ENCODE measurements at places on chromosomes 5 and 9.

DNA sequence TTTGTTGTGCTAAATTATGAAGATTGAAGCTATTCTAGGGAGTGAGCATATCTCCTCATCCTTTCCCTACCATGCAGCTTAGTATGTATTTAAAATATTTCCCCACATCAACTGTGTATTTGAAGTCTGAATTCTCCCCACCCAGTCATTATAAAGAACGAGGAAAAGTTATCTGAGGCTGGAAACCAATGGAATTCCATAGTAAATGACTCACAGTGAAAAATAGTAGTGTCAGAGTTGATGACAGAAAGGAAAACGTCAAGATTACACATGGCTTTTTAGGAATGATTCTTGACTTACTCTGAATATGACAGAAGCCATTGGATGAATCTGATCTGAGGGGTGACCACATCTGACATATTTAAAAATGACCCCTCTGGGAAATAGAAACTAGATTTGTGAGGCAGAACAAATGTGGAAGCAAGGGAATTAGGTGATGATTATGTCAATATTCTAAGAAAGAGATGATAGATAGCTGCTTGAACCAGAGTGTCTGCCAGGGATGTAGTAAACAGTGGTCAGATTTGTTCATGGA is 1768.9 kb upstream of the CDH9 start:
- DNase-seq, result no peak

- no peak for DNase-seq
These were observed 59.0 kb upstream of the UBAC1 start for GRCh38 chr9:136020206-136020605.

DNA sequence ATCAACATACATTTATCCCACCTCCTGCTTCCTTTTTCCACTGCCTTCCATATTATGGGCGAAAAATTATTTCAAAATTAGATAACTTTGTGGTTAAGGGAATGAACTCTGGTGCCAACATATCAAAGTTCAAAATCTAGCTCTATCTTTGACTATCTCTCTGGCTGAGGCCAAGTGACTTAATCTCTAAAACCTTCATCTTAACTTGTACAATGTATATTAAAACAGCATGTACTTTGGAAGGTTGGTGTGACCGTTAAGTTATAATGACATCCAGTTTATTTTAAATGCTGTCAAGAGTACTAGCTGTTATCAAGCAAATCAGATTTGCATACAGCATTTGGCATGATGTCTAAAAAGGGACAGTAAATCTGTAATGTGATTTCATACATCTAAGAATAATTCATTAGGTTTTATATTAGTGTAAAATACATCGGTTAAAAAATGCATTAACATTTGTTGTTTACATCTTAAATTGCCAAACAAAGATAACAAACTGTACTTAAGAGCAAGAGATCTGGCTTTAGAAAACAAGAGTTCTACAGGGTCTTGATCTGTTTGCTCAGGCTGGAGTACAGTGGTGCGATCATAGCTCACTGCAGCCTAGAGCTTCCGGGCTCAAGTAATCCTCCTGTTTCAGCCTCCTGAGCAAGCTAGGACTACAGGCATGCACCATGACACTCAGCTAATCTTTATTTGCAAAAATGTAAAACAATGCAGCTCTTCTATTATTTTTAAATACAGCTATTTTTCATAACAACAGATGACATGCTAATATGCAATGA is 102.8 kb downstream of the CDH18 start:
- DNase-seq, result no peak

GRCh38 chr9:136110082-136111061 is 8.3 kb downstream of the TMEM250 start:
- peak; percentile 75 for DNase-seq

DNA sequence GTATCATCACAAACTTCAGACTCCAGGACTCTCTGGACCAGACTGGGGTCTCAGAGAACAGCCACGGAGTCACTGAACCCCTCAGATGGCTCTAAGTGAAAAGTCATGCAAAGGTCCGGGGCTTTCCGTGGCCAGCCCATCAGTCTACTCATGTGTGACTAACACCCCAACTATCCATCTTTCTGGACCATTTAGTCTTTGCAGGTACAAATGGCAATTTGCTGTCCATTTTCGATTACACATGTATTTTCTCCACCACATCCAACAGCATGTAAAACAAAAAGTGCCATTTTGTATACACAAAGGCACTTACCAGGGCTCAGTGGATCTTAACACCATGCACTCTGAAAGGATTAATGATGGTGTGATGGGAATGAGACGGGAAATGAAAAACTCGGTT is 387.7 kb downstream of the BNC2 start:
- no peak for DNase-seq

DNA sequence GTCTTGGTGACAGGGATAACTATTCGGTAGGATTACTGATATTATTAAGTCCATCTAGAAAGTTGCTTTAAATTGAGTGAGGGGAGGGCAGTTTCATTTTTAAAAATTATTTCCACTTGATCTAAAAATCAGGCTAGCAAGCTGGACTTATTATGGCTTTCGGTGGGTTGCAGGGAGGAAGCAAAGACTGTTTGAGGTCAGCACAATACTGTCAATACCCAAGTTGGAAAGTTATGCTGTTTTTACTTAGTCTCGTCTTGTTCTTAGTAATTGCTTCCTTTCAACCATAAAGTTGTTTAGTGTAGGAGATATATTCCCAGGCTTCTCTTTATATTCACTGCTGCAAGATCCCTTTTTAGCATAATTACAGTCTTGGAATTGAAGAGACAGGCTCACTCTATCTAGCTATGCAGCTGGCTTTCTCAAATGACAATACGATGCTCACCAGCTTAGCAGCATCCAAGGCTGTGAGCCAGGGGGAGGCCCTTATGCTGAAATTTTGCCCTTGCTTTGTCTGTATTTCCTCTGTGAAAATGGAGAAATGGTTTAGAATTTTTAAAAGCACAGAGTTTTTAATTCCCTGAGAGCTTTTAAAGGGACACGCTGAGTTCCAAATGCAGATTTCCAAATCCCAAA is 68.2 kb upstream of the APC start:
- DNase-seq, result no peak

DNA sequence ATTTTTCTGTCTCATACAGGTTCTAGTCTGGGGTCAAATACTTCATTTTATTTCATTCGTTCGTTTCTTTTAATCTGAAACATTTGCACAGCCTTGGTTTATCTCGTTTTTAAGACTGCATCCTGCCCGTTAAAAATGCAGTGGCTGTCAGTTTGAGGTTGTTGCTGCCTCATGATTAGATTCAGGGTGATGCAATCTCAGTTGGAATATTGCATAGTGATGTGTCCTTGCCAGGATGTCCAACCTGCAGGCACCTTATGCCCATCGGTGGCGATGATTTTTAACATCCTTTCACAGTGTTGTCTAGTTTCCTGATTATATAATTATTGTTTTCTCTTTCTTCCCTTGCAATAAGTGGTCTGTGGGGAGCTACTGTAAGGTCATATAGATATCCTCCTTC is 45.1 kb downstream of the SH3GL2 start:
- no peak for DNase-seq

DNA sequence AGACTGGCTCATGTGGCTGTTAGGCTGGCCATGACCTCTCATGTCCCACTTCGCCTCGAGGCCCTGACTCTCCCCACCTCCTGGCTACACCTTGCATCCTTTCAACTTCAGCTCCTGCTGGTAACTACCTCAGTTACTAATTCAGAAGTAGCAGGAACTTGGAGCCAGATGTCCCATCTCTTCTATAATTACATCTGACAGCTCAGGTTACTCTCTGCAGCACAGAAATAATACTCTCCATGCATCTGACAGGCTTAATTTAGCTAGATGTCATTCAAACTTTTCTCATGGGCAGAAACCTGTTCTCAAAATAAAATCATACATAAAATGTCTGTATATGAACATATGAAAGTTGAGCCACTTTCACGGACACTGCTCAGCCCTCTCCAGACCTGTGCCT is 92.2 kb upstream of the IL33 start:
- no peak for DNase-seq

DNA sequence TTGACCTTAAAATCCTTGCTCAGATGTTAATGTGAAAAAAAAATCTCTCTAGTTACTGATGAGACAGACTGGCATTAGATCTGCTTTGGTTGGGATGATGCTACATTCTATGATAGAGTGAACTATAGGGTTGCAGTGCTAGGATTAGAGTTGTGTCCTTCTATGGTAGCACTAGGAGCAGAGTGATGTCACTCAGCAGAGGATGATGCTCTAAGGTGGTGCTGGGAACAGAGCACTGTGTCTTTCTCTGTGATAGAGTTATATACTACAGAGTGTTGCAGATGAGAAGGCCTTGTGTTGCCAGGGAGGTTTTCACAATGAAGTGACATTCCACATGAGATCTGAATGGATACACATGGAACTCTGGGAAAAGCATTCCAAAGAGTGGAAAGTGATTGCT is 462.3 kb downstream of the CDH12 start:
- no peak for DNase-seq

DNA sequence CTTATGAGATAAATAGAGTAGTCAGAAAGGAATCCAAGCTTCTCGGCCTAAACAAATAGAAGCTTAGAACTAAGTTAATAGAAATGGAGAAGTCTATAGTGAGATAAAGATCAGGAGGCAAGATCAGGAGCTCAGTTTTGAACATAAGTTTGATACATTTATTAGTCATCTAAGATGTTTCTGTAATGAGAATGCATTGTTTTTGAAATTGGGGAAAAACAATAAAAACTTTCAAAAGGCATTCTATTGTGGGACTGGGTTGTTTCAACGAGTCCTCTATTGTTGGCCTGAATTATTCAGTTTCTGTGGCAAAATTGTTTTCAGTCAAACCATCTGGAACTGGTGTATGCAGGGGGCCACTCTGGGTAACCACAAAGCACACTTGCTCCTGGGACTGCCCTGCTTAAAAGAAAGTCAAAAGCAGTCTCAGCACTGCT is 181.0 kb upstream of the CLINT1 start:
- DNase-seq, result no peak

DNA sequence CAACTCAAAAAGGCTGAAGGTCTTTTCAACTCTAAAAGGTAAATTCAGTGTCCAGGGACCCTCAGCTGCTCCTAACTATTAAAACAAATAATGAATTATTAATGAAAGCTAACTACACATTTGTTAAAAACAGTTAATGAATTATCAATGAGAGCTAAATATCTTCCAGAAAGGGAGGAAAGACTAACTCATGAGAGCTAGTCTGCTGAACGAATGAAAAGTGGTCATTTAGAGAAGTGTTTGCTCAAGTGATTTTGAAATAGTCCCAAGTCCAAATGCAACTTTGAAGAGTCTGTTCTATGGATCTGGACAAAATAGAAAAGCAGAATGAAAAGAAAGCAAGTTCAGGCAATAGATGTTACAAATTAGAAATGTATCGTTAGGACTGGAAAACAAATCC is 133.9 kb upstream of the SPEF2 start:
- DNase-seq, result peak; percentile 41

- no peak for DNase-seq
These were observed 75.4 kb upstream of the CTNNA1 start for GRCh38 chr5:138677782-138678181.

DNA sequence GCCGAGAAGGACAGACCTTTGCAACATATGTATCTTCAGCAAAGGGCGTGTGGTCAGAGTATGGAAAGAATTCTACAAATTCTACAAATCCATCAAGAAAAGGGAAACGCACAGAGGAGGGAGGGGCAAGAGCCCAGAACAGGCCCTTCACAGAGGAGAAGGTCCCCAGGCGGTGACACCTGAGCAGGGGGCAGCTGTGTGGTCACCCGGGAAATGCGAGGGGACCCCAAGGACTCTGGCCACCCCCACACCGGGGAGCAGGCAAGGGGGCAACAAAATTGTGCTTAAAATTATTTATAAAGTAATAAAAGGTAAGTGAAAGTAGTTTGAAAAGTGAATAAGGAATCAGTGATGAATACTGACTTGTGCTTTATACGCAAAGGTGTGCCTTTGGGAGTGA is 17.6 kb downstream of the NACC2 start:
- DNase-seq, result no peak

DNA sequence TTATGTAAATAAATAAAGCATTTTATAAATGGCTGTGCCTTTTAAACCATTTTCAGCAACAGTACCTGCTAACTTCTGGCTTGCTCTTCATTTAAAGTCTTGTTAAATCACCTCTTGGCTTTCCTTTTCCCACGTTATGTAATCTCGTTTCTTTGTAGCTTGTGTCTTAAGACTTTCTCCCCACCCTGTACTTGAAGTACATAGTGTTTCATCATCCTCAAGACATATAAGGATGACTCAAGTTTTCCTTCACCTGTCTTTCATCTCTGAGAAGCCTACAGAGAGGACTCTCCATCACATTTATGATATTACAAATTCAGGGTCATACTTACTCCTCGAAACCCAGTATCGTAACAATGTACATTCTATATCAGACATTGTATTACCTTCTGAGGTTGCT is 33.9 kb downstream of the PRELID2 start:
- DNase-seq, result no peak

GRCh38 chr9:105338308-105338707 is 93.9 kb downstream of the SLC44A1 start:
- DNase-seq, result no peak

GRCh38 chr5:175582697-175583096 is 75.2 kb upstream of the HRH2 start:
- DNase-seq, result no peak

- DNase-seq, result no peak
These were observed 10.7 kb downstream of the PCDHAC2 start for GRCh38 chr5:140977003-140977402.

- no peak for DNase-seq
These were observed 140.5 kb downstream of the MUSK start for GRCh38 chr9:110809038-110809595.
